Activated CD8-positive, alpha-beta memory T cell treated with anti-CD3 and anti-CD28 coated beads, Interleukin-2, amount 10 ng/mL, durations not matched to agents 7 days and 5 days (primary cell): ENCODE measurements at places on chromosomes 16 and 17.

DNA sequence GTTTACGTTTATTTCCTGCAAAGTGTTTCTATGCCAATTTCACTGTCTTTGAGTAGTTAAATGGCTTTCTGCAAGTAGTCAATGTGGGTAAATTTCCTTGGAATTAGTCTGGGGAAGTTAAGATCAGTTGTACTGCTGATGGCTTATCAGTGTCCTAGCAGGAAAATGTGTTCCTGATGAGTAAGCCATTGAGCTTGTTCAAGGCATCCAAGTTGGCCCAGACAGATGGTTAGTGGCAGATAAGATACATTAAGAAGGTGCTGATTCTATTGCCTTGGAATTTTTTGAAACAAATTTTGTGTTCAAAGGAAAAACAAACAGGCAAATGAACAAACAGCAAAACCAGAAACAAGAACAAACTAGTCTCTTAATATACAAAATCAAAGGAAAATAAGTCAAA, 258.4 kb downstream of the MAP2K6 start:
- DNase-seq = no peak

- no peak for DNase-seq
These were observed 8.7 kb upstream of the GFOD2 start for GRCh38 chr16:67727521-67728485.

DNA sequence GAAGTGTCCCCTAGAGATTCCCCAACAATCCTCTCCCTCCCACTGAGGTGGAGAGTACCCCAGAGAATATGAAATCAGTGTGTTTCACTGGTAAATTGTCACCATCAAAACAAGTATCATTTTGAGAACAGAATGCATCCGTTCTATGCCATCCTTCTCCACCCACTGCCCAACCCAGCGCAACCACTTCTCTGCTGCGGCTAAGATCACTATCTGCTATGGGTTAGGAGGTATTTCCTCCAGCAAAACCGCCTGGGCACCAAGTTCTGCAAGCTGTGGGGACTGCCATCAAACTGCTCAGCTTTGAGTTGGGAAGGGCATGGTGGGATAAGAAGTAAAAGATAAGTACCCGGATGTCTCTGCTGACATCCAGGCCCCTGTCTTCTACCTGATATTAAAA, 24.4 kb downstream of the CNTNAP1 start:
- DNase-seq = peak; percentile 61

DNA sequence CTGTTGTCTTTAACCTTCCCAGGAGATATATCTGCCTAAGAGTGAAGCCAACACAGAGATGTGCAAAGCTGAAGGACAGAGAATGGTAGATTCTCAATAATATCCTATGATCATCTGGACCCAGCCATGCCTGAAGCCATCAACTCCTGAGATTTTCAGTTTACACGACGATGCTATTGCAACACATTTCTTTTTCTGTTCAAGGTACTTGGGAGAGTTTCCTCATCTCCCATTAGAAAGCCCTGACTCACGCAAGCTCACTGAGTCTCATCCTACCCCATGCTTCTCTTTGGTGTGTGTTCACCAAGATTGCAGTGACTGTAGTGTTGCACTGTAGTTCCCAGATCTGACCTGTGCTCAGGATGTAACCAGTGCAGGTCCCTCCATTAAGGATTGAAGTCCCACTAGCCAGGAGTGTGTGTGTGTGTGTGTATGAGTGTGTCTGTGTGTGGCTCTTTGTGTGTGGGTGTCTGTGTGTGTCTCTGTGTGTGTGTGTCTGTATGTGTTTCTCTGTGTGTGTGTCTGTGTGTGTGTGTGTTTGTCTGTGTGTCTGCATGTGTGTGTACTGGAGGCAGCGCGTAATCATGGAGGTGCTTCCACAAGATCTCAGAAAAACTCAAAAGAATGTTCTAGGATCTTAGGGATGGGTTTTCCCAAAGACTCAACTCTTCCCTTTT, 15.5 kb downstream of the CES1 start:
- no peak for DNase-seq

DNA sequence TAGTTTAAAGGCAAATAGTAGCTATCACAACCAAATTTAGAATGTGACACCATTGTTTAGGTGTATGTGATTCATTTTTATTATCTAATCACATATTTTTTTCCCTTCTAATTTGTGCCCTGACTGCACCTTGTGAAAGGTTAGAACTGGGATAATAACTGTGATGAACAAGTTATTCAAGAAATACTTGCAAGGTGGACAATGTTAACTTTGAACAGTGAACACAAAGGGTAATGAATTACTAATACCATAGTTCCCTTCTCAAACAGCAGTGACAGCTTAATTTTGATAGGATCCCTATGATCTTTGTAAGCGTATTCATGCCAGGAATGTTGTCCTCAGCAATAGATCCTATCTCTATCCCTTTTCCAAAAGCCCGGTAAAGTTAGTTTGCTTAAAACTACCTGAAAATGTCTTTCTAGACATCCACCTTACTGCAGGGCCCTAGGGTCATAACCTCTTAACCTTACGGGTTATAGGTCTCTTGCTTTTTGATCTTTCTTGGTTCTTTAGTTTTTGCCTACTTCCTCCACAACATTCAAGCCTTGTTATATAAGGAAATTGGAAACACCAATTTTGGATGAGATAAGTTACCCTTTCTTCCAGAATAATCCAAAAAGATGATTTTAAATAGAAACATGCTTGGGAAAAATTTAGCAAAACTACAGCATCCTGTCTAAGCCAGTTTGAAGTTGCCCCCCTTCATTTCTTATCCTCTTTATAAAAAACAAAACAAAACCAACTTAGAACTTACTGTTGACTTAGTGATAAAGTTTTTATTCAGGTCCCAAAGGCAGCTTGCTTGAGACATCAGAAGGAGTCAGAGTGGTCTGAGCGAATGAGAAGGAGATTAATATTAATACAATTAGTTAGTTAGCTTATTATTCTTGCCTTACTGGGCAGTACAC, 200.0 kb upstream of the TBX2 start:
- no peak for DNase-seq

DNA sequence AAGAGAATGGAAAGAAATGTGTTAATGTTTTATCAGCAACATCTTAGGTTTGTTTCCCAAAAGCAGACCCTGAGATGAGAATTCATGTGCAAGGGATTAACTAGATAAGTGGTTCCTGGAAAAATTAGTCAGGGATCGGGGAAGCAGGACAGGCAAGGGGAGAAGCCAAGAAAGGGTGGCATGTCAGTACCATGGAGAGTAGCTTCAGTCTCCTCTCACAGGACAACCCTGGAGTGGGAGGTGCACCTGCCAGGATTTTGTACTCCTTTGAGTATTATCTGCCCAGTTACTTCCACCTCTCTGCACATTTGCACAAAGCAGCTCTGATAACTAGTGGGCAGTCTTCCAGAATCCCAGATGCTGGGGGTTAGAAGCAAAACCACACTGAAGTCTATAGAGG, 117.0 kb downstream of the RGS9 start:
- DNase-seq = no peak

DNA sequence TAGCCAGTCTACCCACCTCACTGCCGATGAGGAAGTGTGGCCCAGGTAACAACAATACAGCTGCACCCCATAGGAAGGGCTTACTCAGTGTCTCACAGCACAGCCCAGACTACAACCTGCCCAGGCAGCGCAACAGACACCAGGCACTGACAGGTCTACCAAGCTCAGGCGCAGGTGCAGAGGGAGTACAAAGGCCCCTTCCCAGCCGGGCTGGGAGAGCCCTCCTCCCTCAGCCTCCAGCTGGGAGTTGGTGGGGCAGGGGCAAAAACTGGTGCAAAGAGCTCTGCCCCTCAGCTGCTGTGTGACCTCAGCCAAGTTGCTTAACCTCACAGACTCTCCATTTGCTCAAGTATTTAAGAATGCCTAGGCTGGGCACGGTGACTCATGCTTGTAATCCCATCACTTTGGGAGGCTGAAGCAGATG, 112.6 kb upstream of the LHX1 start:
- DNase-seq = no peak

DNA sequence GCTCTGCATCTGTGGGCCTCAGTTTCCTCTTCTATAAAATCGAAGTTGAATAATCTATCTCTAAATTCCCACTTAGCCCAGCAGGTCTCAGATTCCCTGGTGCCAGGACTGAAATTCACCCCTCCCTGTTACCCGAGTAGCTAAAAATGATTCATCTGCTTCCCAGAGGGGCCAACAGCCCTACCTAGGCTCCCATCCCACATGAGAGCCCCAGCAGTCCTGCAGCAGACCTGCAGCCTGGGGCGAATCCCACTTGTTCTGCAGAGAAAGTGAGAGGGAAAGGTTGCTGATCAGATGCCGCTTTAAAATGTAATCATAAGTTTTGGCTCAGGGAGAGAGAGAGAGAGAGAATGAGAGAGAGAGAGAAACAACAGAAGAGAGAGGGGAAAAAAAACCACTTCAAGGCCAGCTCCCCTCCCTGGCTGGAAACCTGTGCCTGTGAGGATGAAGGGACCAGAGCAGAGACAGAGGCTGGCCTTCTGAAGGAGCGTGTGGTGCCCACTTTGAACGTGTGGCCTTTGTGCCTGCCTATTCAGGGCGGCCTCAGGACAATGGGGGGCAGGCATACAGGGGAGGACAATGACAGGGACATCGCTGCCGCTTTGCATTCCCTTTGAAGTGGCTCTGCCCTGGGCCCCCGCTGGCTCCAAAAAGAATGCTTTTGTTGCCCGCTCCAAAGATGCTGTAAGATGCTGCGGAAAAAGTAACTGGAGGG, 85.2 kb upstream of the NKD1 start:
- DNase-seq = no peak

GRCh38 chr17:57045868-57046704, 39.0 kb upstream of the AKAP1 start:
- DNase-seq = peak; percentile 45

GRCh38 chr16:25443994-25444393, 186.3 kb upstream of the ZKSCAN2 start:
- no peak for DNase-seq

DNA sequence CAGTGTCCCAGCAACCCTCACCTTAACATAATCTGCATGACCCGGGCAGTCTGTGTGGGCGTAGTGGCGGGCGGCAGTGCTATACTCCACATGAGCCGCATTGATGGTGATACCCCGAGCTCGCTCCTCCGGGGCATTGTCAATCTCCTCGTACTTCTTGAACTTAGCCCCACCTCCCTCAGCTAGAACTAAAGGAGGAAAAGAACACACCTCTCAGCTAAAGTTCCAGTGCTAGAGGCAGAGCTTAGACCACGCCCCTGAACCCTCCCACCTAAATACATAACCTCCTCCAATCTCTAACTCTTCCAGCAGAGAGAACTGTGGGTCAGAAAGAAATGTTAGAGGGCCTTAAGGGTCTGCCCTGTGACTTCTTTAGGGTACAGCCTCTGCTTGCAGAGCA, 855 bp downstream of the TUFM start:
- DNase-seq = peak; percentile 58

- peak; percentile 75 for DNase-seq
These were observed 16.2 kb downstream of the CHST4 start for GRCh38 chr16:71542377-71542776.

GRCh38 chr16:86929057-86929871, 350.9 kb downstream of the FOXL1 start:
- DNase-seq = no peak

GRCh38 chr16:11689031-11689840, 21.0 kb downstream of the SNN start:
- no peak for DNase-seq

DNA sequence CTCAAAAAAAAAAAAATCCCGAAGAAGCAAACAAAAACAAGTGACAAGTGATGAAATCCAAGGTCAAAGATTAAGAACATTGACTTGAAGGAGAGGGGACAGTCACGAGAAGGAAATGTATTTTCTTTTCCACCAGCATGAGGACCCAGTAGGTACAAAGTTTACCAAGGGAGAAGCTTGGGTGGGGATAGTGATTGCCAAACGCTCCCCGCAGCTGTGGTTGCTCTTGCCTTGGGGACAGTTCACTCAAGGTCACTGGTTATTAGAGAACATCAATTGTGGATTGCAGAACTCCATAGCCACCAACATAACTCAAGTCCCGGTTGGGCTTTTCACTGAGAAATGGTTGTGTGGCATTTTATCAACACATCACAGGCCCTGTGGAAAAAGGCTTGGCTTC, 27.0 kb downstream of the RSL1D1 start:
- DNase-seq = no peak

DNA sequence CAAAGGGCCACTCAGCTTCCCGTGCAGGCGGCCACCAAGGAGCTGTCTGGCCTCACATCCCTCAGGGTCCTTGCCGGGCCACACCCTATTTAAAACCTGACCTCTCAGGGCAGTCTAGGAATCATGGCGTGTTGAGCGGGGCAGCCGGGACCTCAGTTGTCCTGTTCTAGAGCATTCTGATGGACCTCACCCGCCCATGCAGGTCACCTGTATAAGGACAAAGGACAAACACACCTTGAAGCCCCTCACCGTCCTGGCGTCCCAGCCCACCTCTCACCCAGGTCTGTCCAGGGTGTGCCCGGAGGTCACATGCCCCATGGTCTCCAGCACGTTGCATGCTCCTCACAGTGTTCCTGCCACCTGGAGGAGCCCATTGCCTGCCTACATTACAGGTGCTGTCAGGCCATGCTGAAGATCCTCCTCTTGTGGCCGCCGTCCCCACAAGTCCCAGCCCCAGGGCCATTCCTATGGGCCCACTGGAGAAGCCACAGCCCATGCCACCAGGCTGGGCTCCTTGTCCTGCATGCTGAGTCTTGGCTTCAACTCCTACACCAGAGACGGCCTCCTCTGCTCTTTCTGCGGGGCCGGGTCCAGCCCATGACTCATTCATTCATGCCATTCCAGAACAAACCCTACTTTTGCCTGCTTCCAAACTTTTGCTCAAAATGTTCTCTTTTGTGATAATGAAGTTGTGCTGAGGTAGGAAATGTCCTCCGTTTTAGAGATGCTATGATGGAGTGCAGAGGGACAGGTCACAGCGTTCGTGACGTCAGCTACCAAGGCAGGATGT, 46.3 kb downstream of the PEMT start:
- no peak for DNase-seq
